NCI-H2081 treated with DMSO at 0.1 percent for 48 hours (cell line): ENCODE measurements at places on chromosomes 11 and 22.

- no peak for DNase-seq
These were observed 36.6 kb upstream of the NFAM1 start for GRCh38 chr22:42468841-42469240.

DNA sequence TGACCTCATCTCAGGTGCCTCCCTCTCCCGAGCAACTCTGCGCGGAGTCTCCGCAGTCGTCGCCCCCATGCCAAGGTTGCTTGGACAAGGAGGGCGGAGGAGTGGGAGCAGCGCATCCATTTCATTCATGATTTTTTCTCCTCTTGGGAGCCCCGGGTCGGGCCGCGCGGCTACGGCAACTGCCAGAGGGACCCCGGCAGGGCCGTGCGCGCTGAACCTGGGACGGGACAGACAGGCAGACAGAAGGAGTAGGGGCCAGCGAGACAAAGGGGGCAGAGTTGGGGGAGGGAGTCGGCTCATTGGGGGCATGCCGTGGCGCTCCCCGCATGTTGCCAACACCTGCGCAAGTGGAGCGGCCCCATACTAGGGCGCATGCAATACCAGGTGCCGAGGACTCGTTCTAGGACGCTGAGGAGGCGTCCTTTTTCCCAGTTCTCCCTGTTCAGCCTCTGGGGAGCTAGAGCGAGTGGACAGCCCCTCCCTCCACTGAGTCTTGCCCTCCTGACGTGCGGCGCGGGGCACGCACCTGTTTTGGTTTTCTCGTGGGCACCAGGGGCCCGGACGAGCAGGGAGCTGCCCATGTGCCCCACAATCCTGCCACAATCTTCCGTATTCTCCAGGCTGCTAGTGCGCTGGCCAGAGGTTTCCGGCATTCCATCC lies 501 bp upstream of the PTPN5 start:
- DNase-seq = no peak

GRCh38 chr11:56843816-56844215 lies 95.3 kb upstream of the OR9G4 start:
- DNase-seq = no peak

DNA sequence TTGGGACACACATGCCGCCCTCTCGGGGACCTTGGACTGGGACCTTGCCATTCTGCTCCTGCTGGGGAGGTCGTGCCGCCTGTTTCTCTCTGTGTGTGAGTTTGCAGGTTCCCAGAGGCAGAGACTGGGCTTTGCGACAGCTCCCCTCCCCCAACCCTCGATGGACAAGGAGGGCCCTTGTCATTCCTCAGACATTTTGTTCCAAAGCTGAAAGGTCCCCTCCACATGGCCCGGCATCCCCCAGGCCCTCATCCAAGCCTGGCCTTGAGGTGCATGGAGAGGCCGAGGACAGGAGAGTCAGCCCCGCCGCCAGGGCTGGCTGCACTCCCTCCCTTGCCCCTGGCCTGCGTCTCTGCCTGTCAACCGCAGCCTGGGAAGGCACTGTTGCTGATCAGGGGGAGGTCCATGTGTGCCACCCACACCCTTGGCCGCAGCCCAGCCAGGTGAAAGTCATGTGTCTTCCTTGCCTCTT lies 25.6 kb downstream of the FADS2 start:
- DNase-seq = no peak

DNA sequence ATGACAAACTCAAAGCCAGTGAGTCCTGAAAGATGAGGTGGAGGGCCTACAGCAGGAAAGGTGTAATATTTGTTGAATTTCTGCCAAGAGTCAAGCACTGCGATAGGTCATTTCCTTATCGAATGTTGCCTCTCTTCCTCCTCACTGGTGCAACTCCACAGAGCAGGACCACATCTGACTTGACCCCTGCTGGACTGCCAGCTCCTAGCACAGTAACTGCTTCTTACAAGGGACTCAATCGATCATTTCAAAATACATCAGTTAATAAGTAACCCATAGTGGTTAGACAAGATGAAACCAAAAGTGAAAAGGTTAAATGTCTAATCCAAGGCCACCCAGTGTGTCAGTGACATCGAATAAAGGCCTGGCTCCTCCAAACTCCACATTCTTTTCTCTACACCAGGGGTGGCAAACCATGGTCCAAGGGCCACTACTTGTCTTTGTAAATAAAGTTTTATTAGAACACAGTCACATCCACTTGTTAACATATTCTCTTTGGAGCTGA lies 98.5 kb upstream of the CSNK2A3 start:
- DNase-seq = no peak

DNA sequence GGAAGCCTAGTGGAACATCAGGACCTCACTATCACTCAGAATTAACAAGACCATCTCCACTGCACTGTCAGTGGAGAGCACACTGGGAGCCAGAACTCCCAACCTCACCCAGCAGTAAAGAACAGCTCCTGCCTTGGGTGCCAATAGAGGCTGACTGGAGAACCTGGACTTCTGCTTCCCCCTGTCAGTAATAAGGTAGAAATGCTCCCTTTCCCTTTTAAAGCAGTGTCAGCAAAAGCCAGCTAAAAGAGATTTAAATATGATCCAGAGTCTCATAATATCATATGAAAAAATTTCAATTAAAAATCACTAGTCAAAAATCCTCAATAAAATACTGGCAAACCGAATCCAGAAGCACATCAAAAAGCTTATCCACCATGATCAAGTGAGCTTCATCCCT lies 82.8 kb downstream of the SPATA19 start:
- DNase-seq = no peak

DNA sequence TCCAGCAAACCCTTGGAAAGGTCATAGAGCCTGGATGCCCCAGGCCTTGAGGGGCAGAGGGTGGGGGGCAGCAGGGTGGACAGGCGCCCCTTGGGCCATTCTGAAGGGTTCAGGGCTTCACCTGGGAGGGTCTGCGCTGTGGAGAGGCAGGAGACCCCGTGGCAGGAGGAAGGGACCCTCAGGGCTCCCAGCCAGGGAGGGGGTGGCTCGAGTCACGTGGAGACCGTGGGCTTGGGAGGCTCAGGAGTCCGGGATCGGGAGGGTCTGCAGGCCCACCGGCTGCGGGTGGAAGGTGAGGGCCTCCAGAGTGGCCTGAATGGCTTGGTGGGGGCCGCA lies 48.5 kb upstream of the A4GALT start:
- DNase-seq = no peak

GRCh38 chr11:44980533-44981427 lies 30.1 kb upstream of the TP53I11 start:
- no peak for DNase-seq

GRCh38 chr22:22880645-22881044 lies 7.0 kb upstream of the IGLL5 start:
- no peak for DNase-seq

DNA sequence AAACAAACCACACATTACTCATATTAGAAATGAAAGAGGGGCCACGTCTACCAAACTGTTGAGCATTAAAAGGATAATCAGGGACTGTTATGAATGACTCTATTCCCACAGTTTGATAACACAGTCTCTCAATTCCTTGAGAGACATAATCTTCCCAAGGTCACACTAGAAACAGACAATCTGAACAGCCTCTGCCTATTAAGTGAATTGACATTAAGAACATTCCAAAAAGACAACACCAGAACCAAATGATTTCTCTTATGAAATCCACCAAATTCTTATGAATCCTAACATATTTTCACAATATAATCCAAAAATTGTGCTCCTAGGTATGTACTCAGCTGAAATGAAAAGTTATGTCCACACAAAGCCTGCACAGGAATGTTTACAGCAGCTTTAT lies 4.6 kb downstream of the RFPL1 start:
- DNase-seq = no peak
